HCT116 (cell line): ENCODE measurements at places on chromosomes 6 and 20. TPM values are rescaled to one million over a fixed set of nuclear protein-coding genes. Genes with fewer than 3 reads are reported as not detected.

The SLC26A8 gene
- total RNA-seq = not detected

The PPP1R3D gene
- 2.7 TPM for total RNA-seq

The CALHM6 gene
- total RNA-seq = not detected

The INSM1 gene
- 0.07 TPM for total RNA-seq

The HLA-G gene
- total RNA-seq = not detected
